ENCODE measurements at places on chromosomes 12 and 14.

- no peak for DNase-seq
These were observed 94.9 kb downstream of the ALG10B start for GRCh38 chr12:38411426-38411825.

- DNase-seq, result no peak
These were observed 74.4 kb upstream of the FBRSL1 start for GRCh38 chr12:132415327-132416120.

DNA sequence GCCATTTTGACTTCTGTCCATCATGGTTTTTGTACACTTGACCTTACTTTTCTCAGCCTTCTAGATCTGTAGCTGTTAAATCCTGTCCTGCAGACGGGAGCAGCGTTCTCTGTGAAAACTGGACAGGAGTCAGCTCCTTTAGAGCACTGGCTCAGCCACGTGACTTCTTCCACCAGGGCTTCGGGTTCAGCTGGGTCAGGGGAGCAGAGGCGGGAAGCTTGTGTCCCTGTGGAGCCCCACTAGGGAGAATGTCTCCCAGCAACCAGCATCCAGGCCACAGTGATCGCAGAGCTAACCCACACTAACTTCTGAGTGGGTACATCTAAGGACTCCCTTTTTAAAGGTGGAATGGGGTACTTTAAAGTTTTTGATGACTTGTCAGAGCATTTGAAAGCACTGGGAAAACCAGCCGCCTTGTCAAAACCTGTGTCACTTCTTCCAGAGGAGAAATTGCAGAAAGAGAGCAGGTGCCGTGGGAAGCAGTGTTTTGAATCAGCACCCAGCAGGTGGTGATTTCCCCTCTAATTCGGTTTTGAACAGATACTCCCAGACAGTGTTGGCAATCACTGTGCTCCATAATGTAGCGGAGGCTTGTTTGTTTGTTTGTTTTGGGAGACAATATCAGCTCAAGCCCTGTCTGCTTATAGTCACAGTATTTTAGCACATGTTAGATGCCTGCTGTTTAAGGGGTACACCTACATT lies 17.9 kb downstream of the DERA start:
- no peak for DNase-seq

DNA sequence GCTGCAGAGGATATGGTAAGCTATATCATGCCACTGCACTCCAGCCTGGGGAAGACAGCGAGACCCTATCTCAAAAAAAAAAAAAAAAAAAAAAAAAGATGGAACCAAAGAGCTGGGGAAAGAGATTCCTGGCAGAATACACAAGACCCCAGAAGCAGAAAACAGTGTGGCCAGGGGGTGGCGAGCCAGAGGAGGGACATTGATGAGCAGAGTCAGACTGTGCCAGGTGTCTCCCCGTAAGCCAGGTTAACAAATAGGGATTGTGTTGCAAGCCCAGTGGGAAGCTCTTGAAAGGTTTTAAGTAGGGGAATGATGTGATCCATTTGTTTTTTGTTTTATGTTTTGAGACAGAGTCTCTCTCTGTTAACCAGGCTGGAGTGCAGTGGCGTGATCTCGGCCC lies 56.1 kb downstream of the FIGNL2 start:
- no peak for DNase-seq

Data from NCI-H2081 (cell line).